ENCODE measurements at places on chromosomes 11 and 22. TPM values are rescaled to one million over a fixed set of nuclear protein-coding genes. Genes with fewer than 3 reads are reported as not detected.

- no peak for ATAC-seq
Observed at GRCh38 chr22:29917052-29917902, 34.3 kb downstream of the MTMR3 start.

The NPTXR gene
- total RNA-seq, result 0.77 TPM

The OR6A2 gene
- total RNA-seq, result not detected

The SMC1B gene
- 0.43 TPM for total RNA-seq

The OR5AP2 gene
- total RNA-seq, result not detected

All from activated T-helper 17 cell treated with anti-CD3 and anti-CD28 coated beads, Interleukin-2, amount 50 U/mL, for 72 hours (primary cell).